Daoy (cell line): ENCODE measurements at places on chromosomes 7 and 10.

DNA sequence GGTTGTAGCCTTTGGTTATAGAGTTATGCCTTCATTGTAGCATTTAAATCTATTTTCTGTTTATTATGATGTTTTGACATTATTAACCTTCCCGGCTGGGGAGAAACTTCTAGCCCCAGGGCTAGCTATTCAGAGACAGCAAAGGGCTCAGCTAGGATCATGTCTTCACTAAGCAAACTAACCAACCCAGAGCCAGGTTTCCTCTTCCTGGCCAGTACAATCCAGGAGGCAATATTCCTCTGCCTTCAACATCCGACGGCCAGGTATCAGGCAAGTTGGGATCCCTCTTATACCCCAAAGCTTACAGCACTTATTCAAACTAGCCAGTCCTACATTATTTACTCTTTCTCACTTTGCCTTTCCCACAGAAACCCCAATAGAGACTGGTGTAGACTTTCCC lies 1060.7 kb upstream of the GHITM start:
- no peak for DNase-seq

- DNase-seq, result no peak
Observed at GRCh38 chr10:5987747-5988146, 10.4 kb upstream of the IL15RA start.

DNA sequence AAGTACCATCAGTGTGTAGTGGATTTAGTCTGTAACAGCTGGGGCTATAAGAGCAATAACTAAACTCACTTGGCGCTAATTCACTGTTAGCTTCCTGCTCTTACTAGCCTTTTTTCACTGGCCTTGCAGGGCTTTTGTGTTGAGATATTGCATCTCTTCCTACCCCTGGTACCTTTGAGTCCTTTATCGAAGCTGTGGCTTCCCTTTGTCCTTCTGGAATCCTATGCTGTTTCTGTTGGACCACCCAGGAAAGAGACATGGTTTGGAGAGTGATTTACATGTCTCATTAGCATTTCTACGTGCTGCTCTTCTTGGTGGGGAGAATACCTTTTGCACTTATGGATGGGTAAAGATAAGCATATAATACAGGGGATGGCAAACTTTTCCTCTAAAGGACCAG lies 103.8 kb downstream of the MLLT10 start:
- no peak for DNase-seq

DNA sequence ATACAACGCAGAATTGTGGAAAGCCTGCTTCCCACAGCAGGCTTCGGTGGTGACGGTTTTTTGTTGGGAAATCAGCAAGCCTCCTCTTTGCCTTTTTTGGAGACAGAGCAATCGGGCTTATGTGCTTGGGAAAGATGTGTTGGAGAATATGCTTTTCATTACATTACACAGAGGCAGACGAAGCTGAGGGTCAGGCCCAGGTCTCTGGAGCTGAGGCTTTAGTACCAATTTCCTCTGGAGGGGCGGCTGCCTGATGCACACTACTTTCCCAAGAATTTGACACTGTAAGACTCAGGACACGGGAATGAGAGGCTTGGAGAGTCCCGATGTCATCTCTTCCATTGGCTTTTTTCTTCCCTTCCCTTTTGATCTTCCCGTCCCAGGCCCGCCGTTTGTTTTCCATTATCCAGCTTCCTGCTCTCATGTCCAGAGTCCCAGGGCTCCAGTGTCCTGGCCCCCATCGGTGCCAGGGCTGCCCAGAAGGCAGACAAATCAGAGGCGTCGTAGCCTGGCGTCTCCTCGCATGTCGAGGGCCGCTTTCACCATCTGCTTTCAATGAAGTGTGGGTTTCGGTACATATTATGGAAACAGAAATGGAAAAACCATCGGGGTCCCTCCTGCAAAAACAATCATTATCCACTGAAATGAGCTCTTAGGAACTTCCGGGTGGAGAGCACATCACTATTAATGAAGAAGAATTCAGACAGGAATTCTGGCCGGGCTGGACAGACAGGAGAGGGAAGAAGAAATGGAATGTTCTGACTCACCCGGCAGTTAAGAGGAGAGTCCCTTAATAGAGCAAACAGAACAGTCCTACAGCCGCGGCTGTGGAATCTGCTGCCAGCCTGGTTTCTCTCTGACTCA lies 123.0 kb upstream of the JCAD start:
- peak; percentile 81 for DNase-seq

DNA sequence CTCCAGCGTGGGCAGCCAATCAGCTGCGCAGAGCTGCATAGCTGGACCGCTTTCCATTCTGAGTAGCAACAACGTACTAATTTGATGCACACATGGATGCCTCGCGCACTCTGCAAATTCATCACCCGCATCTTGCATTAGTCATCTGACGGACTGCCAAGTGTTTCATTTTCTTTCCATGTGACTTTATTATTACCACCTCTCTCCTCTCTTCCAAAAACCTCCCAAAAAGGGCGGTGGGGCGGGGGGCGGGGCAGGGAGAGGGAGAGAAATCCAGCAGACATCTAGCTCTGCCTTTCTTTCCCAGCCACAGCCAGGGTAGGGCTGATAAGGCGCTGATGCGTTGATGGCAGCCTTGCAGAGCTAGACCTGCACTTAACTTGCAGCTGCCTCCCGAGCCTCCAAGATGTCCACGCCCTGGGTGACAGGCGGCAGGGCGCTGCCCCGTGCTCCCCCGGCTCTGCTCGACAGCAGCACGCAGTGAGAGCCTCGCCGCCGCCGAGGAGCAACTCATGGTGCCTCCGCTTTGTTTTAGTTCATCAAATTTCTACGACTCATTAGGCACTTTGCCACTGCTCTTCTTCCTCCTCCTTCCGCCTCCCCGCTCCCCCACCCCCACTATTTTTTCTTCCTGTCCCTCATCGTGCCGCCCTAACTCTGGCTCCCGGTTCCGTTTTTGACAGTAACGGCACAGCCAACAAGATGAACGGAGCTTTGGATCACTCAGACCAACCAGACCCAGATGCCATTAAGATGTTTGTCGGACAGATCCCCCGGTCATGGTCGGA lies 147.3 kb downstream of the CELF2 start:
- DNase-seq, result peak; percentile 57

DNA sequence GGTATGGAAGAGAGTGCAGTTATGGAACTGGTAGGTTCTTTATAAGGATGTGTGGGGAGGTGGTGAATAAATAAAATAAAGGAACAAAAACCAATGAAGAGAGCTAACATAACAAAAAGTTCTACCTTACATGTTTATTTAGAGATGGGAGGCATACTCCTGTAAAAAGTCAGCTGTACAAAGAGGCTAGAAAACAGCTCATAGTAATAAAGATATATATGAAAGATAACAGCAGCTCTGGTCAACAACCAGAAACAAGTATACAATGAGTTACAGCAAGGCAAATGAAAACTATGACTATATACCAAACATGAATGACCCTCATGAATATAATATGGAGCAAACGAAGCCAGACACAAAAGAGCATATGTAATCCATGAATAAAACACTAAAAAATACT lies 62.0 kb downstream of the FAM13C start:
- no peak for DNase-seq

DNA sequence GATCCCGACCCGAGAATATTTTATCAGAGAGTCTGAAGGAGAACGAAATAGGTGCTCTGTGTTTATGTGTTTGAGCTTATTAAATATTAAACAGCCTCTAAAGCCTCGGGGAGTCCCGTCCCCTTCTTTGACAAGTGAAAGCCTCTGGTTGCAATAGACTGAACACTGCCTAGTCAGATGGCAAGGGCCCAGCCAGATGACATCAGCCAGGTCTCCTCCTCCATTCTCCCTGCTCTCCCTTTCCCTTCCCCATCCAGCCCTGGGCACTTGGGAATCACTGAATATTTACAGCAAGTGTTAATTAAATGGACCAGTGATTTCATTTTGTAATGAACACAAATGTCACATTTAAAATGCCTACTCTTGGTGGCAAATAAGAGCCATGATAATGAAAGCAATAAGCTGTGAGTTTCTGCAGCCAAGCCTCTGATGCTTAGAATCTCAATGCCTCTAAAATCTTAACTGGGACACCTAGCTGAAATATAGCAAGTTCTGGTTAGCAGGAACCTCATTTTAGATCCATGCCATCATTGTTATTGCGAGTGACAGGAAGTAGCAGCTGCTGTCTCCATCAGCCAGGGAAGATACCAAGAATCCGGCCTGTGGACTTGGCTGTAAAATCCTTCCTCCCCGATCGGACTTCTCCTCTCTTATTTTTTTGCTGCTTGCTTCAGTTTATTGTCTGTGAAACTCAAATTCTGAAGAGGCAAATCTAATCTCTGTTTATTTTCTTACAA lies 202.1 kb downstream of the PRPF18 start:
- DNase-seq, result peak; percentile 53

GRCh38 chr10:25694971-25695370 lies 239.1 kb upstream of the MYO3A start:
- no peak for DNase-seq

DNA sequence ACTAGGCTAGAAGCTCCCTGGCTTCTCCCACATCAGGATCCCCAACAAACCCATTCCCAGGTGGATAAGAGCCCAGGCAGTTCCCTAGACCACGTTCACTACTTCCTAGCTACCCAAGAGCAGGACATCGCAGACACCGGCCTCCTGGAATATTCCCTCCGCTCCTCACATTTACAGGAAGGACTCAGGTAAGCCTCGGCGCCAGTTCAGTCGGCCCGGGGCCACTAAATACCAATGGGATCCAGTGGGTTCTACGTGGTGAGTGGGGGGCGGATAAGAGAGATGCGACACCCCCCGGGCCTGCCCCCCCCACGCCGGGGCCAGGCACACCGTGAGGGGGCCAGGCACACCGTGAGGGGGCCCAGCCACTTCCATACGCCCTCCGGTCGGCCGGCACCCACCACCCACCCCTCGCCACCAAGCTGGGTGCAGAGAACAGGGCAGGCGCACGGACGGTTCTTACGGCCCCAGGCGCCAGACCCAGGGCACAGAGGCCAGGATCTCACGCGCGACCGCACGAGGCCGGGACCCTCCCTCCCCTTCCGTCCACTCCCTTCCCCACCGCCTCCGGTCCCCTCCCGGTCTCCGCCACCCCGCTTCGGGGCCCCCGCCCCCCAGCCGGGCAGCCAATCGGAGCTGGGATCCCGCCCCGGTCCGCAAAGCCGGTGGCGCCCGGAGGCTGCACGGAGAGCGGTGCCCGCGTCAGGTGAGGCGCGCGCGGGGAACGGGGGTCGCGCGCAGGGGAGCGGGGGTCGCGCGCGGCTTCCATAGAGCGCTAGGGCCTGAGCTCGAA lies at the start of gene BLVRA:
TSS of gene BLVRA (plus strand) at position 652 of the 793 bp plus-strand sequence. CDS start 12,479 bp downstream, outside the sequence.
- peak; percentile 80 for DNase-seq

DNA sequence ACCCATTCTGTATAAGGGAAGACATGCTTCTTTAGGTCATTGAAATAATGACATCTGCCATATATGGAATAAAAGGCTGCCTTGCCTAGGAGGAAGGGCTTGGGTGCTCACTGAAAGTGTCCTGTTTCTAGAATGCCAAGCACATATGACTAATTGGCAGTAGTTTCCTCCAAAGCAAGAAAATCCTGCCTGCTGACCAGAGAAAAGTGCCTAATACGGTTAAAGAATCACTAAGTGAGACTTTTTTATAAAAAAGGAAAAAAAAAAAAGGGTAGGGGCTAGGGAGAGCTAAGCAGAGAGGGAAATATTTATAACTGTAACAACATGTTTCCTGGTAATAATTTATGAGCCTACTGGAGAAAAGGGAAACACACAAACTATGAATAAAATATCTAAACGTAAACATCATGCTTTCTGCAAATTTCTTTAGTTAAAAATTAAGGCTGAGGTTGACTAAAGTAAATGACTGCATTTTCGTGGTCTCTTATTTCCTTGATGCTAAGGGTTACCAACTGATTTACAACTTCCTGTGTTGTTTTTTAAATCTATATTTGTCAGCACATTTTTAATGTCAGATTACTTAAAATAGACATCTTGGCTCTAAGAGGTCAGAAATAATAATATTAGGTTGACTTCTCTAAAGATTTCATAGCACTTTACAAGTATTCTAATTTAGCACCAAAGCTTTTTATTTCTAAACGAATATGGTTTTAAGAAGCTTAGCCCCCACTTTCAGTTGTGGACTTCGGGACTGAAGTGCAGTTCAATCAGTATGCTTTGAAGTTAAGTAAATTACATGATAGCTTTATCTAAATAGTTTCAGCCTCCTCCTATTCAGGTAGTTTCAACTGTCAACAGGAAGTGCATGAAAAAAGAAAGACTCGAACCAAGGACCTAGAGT lies 89.6 kb downstream of the CABCOCO1 start:
- peak; percentile 40 for DNase-seq

GRCh38 chr10:111384556-111384955 lies 307.7 kb downstream of the ADRA2A start:
- DNase-seq, result no peak

DNA sequence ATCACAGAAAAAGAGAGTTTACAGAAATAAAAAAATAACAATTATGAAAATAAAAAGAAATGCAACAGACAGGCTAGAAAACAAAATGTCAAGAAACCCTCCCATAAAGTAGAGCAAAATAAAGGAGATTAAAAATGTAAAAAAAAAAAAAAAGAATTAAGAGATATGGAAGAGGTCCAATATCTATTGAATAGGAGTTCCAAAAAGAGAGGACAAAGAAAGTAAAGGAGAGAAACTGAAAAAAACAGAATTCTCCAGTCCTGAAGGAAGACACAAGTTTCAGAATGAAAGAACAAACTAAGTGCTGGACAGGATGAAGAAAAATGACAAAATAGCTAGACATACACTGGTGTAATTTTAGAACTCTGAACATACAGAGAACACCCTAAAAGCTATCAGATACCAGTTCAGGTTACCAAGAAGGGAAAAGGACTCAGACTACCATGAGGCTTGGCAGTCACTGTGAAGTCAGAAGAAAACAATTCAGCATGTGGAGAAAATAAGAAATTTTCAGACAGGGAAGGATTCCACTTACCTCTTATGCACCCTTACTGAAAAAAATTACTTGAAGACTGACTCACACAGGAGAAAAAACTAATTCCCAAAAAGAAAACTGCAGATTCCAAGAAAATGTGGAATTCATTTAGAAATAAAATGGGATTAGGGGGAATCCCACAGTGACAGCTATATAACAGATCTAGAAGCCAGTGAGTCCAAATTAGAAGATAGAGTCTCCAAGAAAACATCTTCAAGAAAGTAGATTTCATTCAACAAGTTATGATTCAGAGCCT lies 40.4 kb upstream of the ABLIM1 start:
- DNase-seq, result no peak

DNA sequence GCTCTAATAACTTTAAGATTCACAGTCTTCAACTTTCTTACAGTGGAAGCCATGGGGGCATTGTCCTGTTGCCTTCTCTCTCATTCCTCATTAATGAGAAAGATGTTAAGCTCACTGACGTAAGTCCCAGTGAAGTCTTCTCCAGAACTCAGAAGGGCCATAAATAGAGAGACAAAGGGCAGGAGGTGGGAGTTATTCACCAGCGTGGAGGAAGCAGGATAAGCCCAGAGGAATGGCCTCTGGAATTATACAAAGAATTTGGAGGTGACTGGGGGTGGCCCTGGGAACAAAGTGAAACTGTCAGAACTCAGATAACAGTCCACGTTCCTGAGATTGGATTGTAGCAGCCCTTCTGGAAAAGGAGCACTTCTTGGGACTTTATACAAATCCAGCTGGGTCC lies 52.4 kb downstream of the SORBS1 start:
- DNase-seq, result no peak

- no peak for DNase-seq
Observed at GRCh38 chr7:114148779-114149178, 230.0 kb upstream of the PPP1R3A start.

- DNase-seq, result peak; percentile 56
Observed at GRCh38 chr10:102605712-102606111, 38.6 kb upstream of the TRIM8 start.
